ENCODE measurements at places on chromosomes 1 and 21.

GRCh38 chr1:160827418-160827817 is 31.4 kb downstream of the LY9 start:
- DNase-seq, result no peak

DNA sequence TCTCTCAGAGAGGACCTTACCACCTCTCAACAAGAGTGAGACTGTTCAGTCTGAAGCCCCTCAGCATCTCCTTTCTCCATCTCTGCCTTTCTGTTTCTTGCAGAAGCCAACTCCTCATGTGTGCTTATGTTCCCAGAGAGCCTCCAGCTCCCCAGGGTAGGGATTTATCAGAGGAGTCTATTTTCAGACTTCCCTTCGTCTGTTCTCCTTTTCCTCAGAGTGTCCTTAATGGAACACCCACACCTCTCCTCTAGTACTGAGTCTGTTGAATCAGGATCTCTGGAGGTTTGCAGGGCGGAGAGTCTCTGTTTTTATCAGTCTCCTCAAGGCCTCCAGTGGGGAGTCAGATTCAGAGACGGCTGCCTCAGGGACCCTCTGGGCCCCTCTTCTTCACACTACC is 25.1 kb upstream of the DNAJC6 start:
- no peak for DNase-seq

DNA sequence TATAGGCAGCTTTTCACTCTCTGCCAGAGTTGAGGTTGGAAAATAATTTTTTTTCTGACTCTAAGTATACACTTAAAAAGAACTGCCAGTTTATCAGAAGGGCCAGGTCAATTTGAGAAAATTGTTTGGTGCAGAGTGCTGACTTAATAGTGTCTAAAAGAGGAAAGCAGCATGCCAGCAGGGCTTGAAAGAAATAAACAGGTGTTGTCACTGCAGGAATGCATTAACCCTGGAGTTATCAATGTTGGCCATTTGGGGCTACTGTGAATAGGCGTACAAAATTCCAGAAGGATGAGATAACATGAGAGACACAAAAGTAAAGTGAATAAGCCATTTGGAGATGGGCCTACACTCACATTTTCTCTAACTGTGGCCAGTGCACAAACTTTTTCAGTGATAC is 220.6 kb upstream of the PLD5 start:
- DNase-seq, result no peak

GRCh38 chr1:10860218-10860617 is 63.8 kb upstream of the CASZ1 start:
- DNase-seq, result no peak
